ENCODE measurements at places on chromosomes 7 and 10.

- DNase-seq = no peak
Measured at GRCh38 chr7:70405241-70405640, 726.7 kb upstream of the GALNT17 start.

- DNase-seq = no peak
Measured at GRCh38 chr7:124907490-124907889, 22.1 kb downstream of the POT1 start.

DNA sequence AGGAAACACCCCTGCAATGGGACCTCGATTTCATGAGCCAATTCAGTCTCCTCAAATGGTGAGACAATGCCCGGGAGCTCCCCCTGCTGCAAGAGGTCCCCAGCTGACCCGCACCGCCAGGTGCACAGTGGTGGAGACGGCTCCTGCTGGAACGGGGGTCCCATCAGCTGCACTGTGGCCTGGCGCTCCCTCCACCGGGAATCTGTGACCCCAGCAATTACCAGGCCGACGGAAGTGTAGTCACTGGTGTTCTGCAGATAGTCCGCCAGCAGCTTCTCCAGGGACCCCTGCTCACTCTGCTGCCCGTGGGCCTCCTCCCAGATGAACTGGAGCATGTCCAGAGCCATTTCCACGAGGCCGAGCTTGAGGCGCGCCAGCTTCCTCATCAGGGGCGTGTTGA lies 64.9 kb upstream of the NKX6-2 start:
- no peak for DNase-seq

- DNase-seq = no peak
Measured at GRCh38 chr7:139739863-139740597, 37.8 kb downstream of the HIPK2 start.

DNA sequence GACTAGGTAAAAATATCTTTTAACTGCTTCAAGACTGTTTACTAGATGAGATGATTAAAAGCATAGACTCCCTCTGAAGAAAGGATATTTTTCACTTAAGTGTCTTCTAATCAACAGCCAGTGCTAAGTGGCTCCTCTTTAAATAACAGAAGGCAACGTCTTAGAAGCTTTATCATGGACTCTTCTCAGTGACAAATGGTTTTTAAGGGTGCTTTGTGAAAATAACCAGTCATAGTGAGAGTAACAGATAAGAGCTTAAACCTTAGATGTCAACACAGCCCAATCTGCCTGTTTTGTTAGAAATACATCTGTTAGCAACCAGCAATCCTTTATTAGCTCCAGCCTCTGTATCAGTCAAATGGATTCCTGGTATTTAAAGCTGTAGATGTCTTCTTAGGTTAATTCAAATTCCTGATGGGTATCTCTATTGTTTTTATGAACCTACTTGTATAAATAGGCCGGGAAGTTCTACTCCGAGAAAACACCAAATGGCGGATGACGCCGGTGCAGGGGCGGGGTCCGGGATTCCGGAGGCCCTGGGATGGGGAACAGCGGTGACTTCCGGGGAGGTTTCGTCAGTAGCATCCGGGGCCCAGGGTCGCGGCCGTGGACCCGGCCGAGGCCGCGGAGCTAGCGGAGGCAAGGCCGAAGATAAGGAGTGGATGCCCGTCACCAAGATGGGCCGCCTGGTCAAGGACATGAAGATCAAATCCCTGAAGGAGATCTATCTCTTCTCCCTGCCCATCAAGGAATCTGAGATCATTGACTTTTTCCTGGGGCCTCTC lies 285.4 kb downstream of the GPR37 start:
- no peak for DNase-seq

DNA sequence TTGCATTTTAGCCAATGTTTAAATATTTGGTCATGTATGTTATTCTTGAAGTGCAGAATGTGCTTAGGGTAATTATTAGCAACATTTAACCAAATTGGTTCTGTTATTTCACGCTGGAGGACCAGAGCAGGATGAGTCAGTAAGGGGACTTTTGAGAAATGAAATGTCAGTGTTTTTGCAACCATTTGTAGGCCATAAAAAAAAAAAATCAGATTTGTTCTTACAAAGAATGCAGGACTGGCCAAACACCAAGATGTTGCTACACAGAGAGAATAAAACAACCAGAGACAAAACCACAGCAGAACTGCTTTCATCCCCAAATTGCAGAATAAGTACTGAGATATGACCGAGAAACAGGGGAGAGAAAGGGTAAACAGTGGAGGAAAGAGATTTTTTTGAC lies 62.1 kb downstream of the TPST1 start:
- DNase-seq = no peak

- DNase-seq = no peak
Measured at GRCh38 chr7:43750016-43750887, 8.2 kb upstream of the BLVRA start.

GRCh38 chr7:70665997-70666396 lies 465.9 kb upstream of the GALNT17 start:
- no peak for DNase-seq

DNA sequence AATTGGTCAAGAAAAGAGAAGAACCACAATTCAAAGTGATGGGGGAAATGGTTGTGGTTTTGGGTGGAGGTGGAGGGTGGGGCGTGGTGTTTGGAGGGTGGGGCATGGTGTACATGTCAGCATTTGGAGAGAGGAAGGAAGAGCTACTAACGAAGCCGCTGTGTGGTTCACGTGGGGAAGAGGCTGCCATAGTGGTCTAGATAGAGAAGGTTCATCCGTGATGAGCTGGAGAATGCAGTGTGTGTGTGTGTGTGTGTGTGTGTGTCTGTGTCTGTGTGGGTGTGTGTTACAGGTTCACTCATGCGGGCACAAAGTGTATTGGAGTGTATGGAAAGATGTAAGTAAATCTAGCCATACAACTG lies 6.1 kb upstream of the VCL start:
- peak; percentile 65 for DNase-seq
